Stimulated activated naive B cell treated with anti-CD40 and anti-IgM and Interleukin-4, amounts not matched to agents 10 μg/mL and 1 μg/mL and 100 μg/mL, for 72 hours (primary cell): ENCODE measurements at places on chromosomes 4 and X.

DNA sequence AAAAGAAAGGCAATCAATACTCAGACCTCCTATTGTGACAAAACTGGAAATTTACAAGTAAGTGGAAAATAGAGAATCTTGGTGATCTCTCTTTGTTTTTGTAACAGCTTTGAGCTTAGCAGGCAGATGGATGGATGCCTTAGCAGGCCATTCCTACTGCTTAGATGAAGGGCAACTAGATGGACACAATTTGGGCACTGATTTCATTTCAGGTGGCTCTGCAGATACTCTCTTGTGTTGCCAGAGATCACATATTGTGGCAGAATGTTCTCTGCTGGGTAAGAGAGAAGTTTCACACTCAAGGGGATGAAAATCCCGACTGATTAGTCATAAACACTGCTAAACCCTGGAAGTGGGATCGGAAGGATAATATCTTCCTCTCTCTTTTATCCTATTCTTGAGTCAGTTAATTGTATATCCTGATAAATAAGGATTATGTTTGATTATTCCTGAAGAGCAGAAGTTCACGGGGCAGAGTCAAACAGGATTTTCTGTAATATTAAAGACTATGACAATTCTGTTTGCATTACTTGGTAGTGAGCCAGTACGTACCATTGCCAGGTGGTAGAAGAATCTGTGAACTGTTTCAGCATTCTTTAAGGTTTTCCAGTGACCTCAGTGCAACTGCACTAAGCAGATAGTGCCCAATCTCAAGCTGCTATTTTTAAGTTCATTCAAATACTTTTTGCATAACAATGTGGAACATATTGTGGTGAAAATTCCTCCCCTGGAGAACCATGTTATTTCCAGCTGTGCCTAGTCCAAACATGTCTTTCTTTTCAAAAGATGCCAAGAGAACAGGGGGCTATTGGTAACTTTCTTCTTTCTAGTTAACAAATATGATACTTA, 974.3 kb downstream of the FSTL5 start:
- no peak for DNase-seq

GRCh38 chr4:36209941-36210649, 34.2 kb downstream of the ARAP2 start:
- DNase-seq, result no peak

- DNase-seq, result no peak
These were observed 16.1 kb downstream of the CPEB2 start for GRCh38 chr4:15018361-15018760.

GRCh38 chr4:5887011-5887360, 5.9 kb downstream of the CRMP1 start:
- no peak for DNase-seq

GRCh38 chr4:108165586-108165985, 3.1 kb downstream of the LEF1 start:
- no peak for DNase-seq

- no peak for DNase-seq
These were observed 268.1 kb upstream of the GRID2 start for GRCh38 chr4:92035666-92036065.

DNA sequence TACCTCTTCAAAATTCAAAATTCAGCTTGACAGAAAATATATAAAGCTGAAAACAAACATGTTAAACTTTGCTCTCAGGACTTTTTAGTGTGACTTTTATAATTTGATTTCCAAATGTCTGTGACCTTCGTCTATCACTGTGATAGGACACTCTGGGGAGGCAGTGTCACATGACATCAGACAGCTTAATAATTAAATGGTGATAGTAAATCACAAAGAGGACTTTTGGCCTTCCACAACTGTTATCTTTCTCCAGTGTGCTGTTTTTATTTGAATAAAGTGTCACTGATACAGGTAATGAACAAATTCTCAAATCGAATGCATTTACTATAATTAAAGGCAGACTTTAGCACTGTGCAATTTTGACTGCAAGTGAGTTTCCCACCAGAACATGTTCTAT, 83.1 kb downstream of the MID1 start:
- no peak for DNase-seq
